ENCODE measurements at places on chromosomes 5 and 9.
A peak's percentile ranks its signal among the peaks of the same experiment; 100 is the strongest.

DNA sequence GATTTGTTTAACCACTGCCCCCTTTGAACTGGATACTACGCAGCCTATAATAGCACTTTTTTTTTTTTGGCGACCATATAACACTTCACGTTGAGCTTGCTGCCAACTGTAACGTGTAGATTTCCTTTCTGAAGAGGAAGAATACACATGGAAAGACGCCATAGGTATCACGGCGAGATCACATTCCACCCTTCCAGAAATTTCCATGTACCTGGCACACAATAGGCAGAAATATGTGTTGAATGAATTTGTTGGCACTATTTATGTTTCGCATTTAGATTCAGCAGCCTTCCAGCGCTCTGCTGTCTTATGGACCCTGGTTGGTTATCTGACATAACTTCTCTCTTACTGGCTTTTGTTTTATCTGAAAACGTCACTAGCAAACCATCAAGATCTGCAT is 250.3 kb downstream of the SLIT3 start:
- DNase-seq, result no peak

- DNase-seq, result no peak
Measured at GRCh38 chr5:30878296-30878695, 315.2 kb upstream of the CDH6 start.

- no peak for DNase-seq
Measured at GRCh38 chr5:13913962-13914361, 30.5 kb downstream of the DNAH5 start.

DNA sequence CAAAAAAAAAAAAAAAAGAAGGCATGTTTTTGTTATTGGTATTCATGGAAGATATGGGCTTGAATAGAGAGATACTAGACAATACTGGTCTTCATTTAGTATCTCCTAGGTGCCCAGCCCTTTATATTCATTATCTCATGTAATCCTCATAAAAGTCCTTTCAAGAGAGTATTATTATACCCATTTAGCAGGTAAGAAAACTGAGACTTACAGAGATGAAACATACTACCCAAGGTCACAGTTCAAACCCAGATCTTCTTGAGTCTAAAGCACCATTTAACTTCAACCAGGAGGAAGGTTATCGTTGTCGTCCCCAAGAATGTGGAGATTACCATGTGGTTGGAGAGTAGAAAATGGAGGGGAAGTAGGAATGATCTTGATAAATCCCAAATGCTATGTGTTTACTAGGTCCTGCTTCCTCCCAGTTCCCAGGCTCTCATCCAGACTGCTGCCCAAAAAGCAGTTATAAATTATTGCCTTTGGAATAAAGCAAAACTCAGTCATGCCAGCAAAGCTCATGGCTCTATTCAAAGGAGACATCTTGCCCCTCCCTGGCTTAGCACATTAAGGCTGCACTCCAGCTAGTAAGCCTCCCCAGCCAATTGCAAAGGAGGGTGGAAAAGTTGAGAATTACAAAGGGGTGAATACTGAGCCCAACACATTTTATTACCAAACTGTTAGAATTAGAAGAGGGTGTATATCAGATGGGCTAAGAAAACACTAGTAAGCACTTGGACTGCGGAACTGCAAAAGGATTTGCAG is 163.9 kb downstream of the PIK3R1 start:
- DNase-seq, result no peak

GRCh38 chr5:95993266-95993665 is 31.6 kb upstream of the ELL2 start:
- no peak for DNase-seq

DNA sequence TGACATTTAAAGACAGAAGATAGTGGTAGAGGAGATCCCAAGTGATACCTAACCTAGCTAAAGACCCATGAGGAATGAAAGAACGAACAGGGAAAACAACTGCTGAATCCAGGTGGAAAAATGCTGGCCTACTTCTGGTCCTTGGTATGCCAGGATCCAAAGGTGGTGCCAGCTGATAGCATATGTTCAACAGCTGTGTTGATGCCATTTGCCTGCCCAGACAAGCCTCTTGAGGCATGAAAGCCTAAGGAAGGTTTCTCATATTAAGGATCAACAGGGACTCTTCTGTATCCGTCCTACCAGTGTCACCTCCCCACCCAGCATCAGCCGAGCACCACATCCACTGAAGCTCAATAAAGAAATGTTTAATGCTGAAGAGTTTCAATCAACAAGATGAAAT is 225.7 kb upstream of the DMRT1 start:
- DNase-seq, result no peak

DNA sequence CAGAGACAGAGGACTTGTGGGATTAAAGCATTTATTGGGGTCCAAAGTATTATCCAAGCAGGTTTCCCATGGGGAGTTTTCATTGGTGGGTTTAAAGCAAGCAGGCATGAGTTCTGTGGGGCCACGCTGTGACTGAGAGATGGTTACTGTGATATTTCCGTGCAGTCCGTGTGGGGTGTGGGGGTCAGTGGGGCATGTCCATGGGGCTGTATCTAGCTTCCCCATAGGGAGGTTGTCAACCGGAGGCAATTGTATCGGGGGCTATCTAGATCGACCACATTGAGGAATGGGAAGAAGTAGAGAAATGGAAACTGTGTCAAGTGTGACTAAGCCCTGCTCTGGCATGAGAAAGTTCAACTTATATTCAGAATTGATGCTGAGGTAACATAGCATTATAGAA is 7.1 kb upstream of the RPS23 start:
- DNase-seq, result no peak

DNA sequence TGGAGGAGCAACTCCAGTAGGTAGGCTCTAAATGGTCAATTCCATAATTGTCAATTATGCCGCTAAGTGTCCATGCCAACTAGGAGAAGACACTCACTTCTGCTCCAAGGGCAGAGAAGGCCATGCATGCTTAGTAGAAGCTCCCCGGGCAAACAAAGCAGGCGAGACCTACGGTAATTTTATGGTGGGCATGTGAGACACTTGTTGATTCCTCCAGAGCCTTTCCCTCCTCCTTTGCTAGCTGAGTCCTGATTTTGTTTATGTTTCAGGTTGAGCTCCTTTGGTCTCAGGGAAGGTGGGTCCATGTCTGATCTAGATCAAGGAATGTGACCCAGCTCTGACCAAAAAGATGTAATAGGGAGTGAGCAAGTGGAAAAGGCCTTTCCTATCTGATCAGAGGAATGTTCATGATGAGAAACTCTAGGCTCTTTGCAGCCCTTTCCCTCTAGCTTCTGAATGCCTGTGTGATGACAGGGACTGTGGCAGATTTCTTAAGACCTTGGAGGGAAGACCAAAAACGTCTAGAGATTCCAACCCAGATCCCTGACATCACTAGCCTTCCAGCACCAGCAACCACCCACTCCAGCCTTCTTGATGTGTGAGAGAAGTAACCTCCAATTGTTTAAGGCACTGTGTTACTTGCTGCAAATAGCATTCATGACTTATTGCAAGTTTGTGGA is 7.7 kb upstream of the CPEB4 start:
- DNase-seq, result peak; percentile 53

DNA sequence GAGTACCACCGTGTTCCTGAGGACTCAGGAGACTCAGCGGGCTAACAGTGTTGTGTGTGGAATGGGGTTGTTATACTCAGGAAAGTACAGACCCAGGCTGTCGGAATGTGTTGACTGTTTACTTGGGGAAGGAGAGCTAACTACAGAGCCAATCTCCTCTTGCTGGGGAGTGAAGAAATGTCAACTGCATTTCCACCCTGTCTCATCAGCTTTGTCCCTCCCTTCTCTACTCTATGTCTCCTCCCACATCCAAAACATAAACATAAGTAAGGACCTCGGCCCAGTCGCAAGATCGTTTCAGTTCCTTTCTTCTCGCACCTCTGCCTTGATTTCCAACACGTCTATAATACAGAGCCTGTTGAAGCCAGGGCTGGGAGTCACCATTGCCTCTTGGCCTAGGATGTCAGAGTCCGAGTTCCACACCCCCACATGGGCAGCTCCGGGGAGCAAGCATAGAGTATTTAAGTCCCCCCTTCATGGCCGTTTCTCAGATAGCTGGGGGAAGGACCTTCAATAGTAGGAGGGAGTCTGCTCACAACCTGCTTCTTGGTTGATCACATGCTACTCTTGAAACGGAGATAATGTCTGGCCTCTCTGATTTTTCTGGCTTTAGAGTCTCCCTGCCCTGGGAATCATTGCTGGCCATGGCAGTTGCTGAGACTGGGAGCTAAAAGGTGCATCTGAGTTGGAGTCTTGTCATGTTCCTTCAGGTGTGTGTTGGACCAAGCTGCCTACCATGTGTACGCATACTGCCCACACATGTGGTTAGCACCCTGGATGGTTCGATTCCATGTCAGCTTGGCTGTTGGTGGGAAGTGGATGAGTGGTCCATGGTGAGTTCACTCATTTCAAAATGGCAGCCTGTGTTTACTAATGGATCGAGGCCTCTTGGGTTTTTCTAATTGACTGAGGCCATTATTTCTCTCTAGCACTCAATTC is 147.3 kb downstream of the MTX3 start:
- no peak for DNase-seq

- DNase-seq, result no peak
Measured at GRCh38 chr5:40578501-40579451, 100.9 kb upstream of the PTGER4 start.

- DNase-seq, result no peak
Measured at GRCh38 chr9:84969084-84969483, 299.6 kb downstream of the NTRK2 start.

DNA sequence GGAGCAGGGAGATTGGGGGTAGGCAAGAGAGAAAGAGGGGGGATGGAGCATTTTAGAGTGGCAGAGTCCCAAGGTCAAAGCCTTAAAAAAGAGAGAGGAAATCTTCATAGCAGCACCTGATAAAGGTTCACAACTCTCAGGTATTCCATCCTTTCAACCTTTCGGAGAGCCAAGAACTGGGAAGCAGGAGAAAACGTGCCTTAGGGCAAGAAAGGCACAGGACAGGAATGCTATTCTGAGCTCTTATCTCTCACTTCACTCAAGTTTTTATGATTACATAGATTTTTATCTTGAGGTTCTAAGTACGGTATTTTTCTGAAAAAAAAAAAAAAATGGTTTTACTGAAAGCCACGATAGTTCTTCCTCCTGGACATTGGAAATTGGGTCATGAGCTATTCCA is 34.5 kb upstream of the SMAD5 start:
- DNase-seq, result no peak

DNA sequence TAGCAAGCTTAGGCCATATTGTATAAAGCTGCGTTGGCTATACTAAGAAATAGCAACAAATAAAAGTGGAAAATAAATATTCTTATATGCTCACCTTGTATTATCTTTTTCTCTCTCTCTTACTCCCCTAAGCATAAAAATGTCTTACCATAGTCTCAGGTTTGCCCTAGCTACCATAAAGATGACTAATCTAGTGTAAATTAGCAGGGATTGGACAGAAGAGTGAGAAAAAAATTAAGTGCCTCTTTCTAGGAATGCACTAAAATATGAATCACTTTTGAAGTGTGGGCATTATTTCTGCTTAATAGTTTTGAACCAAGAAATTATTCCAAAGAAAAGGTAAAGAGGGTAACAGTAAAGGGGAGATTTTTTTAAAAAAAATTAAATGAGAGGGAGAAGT is 201.3 kb downstream of the HINT1 start:
- no peak for DNase-seq

GRCh38 chr9:3646226-3646625 is 120.4 kb upstream of the RFX3 start:
- DNase-seq, result no peak

DNA sequence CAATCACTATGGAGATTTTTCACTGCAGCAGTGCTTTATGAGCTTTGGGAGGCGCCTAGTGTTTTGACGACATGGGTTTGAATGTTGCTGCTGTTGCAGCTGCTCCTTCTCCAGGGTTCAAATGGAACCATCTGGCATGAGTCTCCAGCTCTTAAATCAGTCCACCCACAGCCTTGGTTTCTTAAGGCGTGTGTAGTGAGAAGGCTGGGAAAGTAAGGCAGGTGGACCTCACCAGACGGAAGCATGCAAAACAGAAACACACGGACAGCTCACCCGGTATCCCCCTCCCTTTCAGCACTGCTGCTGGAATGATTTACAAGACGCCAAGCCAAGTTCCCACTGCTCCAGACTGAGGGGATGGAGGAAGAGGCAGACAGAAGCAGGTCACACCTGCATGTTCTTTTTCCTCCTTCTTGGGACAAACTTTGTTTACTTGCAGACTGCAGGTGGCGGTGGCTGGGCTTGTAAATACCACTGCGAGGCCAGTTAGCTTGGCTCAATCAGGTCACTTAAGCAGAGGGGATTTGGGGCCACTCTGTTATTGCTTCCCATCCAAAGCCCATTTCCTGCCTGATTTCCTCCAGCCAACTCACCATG is 47.4 kb downstream of the ADAM19 start:
- DNase-seq, result no peak

- DNase-seq, result no peak
Measured at GRCh38 chr5:92659246-92659645, 921.8 kb downstream of the NR2F1-AS1 start.

Measured in kidney glomerular epithelial cell (primary cell).